Fibroblast of skin of right quadriceps (primary cell): ENCODE measurements at places on chromosomes 4 and X.
A peak's percentile ranks its signal among the peaks of the same experiment; 100 is the strongest.

GRCh38 chr4:78360466-78360865, 191.1 kb upstream of the ANXA3 start:
- no peak for DNase-seq

GRCh38 chr4:154084864-154085263, 296.0 kb upstream of the SFRP2 start:
- DNase-seq: peak; percentile 12

- DNase-seq: no peak
Measured at GRCh38 chr4:42142591-42142990, 9.9 kb downstream of the BEND4 start.

- DNase-seq: peak; percentile 66
Measured at GRCh38 chr4:7192252-7193029, at the start of gene SORCS2. TSS of gene SORCS2 (plus strand) at chr4:7192538.

DNA sequence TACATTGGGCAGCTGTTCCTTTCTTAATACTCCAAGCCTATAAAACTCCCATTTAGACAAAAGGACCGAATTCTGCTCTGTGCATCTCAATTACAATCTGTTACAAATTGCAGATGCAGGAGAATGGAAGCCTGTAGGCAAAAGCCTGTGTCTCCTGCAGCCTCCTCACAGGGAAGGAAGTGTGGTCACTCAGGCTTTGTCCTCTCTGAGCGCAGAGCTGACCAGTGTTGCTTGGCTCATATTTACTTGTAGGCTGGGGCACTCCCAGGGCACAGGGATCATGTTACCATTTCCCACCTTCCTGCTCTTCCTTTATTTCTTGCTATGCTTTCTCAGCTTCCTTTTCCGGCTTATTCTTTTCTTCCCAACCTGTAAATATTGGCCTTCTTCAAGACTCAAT, 15.7 kb downstream of the SUPT20HL2 start:
- no peak for DNase-seq

- no peak for DNase-seq
Measured at GRCh38 chrX:68286076-68286475, 147.2 kb downstream of the OPHN1 start.

DNA sequence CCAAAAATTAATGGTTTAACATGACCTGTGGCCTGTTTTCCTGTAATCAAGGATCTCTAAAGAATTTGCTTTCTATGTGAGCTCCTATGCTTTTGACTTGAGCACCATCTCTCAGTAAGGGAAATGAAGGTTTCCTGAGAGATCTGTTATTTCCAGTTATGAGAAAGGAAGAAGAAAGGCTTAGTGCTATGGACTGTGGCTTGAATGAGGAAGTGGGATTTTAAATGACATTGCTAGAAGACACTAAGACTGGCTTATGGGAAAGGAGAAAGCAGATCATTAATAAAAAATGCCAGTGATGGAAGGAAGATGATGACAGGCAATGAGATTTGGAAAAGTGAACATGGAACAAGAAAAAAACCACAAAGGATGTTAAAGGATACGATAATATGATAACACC, 285.4 kb downstream of the OPHN1 start:
- DNase-seq: no peak

DNA sequence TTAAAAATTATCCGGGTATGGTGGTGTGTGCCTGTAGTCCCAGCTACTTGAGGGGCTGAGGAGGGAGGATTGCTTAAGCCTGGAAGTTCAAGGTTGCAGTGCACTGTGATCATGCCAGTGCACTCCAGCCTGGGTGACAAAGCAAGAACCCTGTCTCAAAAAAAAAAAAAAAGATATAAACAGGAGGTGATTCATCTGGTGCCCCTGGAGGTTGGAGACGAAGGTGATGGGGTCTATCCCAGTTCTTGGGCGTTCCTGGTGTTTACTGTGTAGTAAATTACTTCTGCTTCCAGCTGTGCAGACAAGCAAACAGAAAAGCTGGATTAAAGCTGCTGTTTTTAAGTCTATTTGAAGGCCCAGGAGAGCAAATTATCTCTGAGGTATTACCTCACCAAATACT, 19.9 kb downstream of the GPKOW start:
- DNase-seq: no peak

DNA sequence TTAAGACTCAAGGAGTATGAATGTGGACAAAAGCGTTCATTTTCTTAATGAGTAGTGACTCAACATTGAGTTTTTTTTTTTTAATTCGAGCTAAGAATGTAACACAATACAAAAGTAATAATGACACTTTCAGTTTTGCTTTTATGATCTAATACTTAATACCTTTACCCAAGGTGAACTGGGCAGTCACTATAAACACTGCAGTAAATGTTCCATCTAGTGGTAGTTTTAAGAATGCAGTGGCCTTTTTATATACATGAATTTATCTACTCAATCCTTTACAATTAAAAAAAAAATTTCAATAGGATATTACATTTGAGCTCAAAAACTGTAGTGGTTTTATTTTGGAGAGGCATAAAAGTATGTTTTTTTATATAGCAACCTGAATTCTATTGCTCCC, 33.9 kb downstream of the PDK3 start:
- no peak for DNase-seq

GRCh38 chrX:129996120-129996519, 13.7 kb downstream of the BCORL1 start:
- peak; percentile 65 for DNase-seq

DNA sequence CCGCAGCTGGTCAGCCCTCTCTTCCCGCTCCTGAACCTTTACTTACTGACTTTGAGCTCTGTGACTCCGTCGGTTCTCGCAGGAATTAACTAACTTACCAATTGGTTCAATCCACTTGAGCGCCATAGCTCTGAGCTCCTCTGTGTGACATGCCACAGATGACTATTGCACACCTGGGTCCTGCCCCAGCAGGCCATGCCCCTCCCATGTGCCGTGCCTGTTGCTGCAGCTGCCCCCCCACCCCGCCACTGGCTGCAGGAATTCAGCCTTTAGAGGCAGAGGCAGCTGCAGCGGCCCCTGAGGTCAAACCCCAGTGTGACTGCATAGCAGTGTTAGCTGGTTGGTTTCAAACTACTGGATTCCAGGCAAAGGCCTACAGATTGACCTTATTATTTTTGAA, 70.6 kb downstream of the MTMR1 start:
- DNase-seq: no peak

- DNase-seq: no peak
Measured at GRCh38 chr4:168759321-168759720, 250.7 kb downstream of the CBR4 start.

DNA sequence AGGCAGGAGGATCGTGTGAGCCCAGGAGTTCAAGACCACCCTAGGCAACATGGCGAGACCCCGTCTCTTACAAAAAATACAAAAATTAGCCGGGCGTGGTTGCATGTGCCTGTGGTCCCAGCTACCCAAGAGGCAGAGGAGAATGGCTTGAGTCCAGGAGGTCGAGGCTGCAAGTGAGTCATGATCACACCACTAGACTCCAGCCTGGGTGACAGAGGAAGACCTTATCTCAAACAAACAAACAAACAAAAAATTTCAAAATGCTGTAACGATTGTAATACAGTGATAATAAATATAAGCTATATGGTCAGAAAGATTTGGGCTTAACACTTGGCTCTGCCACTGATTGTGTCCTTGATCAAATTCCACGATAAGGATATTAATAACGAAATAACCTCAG, 24.2 kb downstream of the SLC25A4 start:
- DNase-seq: no peak

DNA sequence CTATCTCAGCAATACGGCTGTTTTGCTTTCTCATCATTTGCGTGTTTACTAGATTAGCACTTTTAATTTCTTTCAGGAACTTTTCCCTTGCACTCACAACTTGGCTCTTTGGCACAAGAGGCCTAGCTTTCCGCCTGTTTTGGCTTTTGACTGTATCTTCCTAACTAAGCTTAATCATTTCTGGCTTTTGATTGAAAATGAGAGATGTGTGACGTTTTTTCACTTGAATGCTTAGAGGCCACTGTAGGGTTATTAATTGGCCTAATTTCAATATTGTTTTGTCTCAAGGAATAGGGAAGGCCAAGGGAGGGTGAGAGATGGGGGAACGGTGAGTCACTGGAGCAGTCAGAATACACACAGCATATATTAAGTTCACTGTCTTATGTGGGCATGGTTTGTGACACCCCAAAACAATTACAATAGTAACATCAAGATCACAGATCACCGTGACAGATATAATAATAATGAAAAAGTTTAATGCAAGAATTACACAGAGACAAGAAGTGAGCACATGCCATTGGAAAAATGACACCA, 27.3 kb downstream of the MND1 start:
- DNase-seq: no peak
